ENCODE measurements at places on chromosomes 3 and 15.
A peak's percentile ranks its signal among the peaks of the same experiment; 100 is the strongest.

DNA sequence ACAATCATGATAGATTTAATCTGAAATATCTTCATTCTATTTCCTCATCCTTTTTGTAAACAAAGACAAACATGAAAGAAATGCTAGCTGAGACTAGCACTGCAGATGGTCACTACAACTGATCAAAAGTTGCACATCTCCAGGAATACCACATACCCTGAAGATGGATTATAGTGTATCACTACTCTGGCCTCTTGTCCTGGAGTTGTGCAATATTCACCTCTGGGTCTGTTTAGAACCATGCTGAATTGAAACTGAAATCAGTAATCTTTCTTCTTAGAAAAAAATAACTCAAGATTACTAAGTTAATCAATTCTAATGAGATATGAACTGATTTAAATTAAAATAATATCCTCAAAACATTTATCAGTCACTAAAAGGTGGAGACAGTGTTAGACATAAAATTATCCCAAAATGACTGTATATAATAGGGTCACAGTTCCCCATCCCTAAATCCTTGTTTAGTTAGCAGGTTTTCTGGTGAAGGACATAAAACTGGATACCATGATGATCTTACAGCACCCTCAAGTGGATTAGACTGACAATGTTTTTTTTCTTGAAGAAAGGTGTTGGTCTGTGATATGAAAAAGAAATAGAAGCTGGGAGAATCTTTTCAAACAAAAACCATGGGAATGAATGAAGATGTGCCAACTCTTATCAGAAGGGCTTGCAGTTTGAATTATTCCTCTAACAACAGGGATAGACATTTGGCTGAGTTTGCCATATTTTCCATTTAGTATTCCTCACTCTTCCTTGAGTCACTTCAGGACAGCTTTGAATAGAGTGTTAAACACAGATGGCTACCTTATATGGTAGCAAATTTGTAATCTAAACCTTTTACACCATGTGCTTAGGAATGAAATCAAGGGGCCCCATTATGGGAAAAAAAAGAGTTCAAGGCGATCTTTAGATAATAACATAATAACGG lies 7.1 kb upstream of the TTC14 start:
- peak; percentile 23 for DNase-seq

DNA sequence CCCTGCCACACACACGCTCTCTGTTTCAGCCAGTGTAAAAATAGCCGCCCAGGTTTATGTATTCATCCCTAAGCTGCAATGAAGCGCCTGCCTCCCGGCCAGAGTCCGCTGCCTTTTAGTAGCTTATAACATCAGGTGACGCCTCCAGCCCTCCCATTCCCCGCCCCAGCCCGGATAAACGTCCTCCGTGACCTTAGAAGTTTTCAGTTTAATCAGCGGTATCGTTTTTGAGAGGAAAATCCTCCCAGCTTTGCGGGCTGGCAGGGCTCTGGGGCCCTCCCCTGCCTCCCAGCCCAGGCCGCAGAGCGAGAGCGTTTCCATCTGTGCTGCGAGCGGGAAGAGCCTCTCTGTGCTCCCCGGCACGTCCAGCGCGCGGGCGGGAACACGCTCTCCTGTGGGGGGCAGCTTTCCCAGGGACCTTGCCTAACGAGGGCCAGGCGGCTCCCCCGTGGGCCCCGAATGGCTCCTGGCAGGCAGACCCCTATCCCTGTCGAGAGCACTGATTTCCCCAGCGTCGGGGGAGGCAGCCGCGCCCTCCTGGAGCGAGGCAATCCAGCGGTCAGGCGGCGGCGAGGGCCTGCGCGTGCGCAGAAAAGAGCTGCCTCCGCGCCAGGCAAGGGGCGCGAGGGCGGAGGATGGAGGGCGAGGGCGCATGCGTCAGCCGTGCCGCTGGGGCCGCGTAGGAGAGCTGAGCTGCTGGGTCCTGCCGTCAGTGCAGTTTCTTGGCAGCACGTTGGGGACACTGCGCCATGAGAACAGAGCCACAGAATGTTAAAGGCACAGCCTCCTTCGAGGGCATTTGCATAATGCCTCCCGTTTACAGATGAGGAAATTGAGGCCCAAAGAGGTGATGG lies 71.1 kb downstream of the CCNL1 start:
- no peak for DNase-seq

GRCh38 chr15:66408254-66408653 lies 21.5 kb downstream of the MAP2K1 start:
- DNase-seq, result peak; percentile 41

- no peak for DNase-seq
These were observed 933.9 kb downstream of the NSUN3 start for GRCh38 chr3:94996743-94997142.

DNA sequence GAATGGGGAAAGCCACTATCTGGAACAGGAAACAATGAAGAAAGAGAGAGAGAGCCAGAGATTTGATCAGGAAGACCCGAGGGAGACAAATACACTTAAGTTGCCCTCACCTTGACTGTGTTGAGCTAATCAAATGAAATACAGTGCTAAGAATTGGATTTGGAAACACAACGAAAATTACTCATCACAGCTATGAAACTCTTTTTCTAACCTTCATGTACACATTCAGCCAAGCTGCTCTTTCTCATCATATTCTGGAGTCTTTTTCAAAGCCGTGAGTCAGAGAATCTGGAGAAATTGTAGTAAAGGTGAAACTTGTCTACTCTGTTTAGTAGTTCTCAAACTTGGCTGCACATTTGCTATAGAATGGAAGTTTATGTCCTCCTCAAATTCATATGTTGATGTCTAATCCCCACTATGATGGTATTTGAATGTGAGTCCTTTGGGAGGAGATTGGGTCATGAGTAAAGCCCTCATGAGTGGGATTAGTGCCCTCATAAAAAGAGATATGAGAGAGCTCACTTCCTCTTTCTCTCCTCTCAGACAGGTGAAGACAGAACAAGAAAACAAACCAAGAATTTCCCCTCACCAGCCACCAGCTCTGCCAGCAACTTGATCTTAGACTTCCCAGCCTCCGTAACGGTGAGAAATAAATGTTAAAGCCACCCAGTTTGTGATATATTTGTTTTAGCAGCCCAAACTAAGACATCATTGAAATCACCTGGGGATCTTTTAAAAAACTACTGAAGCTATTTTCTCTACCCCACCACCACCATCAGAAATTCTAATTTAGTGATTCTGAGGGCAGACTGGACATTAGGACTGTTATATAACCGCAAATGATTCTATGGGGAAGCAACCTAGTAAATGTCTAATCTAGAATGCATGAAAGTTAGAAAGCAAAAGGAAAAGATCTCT lies 143.6 kb upstream of the GRM7 start:
- DNase-seq, result no peak

- no peak for DNase-seq
These were observed 226.6 kb downstream of the ALCAM start for GRCh38 chr3:105593315-105593714.

GRCh38 chr15:70535955-70536338 lies 227.4 kb downstream of the UACA start:
- DNase-seq, result no peak

GRCh38 chr3:23991306-23991682 lies 46.2 kb downstream of the NR1D2 start:
- DNase-seq, result no peak

- DNase-seq, result no peak
These were observed 21.0 kb downstream of the PLXNB1 start for GRCh38 chr3:48408823-48409281.

DNA sequence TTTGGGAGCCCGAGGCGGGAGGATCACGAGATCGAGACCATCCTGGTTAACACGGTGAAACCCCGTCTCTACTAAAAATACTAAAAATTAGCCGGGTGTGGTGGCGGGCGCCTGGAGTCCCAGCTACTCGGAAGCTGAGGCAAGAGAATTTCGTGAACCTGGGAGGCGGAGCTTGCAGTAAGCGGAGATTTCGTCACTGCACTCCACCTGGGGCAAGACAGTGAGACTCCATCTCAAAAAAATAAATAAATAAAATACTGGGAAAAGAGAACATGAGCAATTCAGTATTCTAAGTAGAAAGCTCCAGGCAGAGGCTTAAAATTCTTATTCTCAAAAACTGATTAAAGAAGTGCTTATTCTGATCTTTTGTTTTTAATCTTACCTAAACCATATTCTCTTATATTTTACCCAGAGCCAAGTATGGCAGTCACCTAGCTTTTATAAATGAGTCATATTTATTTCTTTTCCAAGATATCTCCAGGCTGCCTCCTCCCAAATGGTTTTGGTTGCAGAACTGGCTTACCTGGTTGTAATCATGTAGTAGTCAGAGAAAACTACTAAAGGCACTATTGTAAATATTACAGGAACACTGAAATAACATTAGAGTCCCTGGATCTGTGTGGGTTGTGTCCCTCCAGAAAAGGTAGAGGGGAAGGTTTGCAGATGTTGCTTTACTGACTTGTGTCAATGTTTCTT lies 45.8 kb upstream of the DYNC1LI1 start:
- no peak for DNase-seq

DNA sequence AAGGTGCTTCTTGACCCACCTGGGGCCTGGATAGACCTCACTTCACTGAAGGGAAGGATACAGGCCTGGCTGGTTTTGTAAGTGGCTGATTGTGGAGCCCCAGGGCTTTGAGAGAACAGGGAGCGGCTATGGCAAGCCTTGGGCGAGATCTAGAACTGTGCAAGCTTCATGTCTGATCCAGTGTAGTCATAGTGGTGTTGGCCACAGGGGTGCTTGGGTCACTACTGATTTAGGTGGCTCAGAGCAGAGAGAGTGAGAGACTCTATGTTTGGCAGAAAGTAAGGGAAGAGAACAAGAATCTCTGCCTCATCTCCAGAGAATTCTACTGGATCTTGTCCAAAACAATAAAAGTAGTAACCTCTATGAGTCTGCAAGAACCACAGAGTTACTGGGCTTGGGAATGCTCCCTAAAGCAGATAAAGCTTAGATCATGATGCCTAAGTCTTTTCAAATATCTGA lies 394.2 kb upstream of the EPHA3 start:
- DNase-seq, result no peak

- DNase-seq, result no peak
These were observed 71.0 kb upstream of the ZNF280D start for GRCh38 chr15:56804279-56804678.

- DNase-seq, result no peak
These were observed 47.6 kb downstream of the TMCC1 start for GRCh38 chr3:129845956-129846355.

DNA sequence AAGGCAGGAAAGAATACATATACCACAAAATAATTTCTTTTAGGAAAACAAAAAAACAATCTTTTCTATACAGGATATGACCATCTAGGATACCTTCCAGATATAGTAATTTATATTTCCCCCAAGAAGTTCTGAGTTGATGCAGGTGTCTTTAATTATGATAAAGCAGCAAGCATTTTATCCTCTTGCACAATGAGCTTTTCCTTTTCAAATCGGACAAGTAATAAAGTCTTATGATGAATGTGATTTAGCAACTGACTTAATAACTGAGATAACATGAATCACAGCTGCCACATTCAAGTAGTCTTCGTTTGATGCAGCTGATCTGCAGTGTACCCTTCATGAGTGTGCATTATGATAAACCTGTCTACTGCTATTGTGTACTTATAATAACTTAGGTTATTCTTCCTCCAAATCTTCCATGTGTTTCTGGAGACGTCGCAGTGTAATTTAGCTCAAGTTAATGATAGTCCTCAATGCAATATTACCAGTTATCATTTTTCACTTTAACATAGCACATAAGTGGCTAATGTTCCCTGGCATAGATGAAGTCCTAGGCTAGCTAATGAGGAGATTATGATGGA lies 260.3 kb upstream of the MRPL3 start:
- no peak for DNase-seq

DNA sequence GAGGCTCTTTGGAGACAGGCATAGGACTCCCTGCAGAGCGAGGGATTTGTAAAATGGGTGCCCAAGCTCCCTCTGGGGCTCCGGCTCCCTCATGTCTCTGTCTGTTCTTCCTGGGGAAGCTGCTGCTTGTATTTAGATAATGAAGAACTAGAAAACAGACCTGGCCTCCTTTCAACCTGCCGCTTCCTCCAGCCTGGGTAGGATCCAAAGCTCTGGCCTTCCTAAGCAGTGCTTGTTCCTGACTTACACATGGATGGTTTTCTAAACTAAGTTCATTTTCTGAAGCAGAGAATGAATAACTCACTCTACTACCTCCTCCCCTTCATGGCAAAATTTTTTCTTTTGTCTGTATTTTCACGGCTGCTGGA lies 36.9 kb upstream of the MYZAP start:
- DNase-seq, result no peak

Data from erythroblast (primary cell).